Stimulated activated CD4-positive, alpha-beta T cell treated with anti-CD3 and anti-CD28 coated beads, Interleukin-1b, Interleukin-23, amount 100 ng/mL, for 1 hour (primary cell): ENCODE measurements at places on chromosomes 7 and 10.

DNA sequence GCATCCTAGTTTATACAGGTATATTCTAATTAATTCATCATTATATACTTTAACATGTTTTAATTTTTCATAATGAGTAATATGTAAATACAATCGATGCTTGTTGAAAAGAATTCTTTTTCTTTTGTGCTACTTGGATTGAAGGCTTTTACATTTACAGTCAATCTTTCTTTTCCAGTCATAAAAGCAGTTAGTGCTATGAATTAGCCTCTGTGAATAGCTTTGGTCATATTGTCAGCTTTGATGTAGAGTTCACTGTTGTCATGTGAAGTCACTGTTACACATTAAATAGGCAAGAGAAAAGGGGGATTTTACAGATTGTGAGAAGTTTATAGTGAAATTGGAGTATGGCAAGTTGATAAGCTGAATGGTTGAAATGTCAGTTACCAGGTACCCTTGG is 103.3 kb upstream of the FAM133B start:
- no peak for DNase-seq

GRCh38 chr10:1526436-1527055 is 210.8 kb downstream of the ADARB2 start:
- DNase-seq = no peak

GRCh38 chr7:72754312-72754711 is 73.7 kb downstream of the TYW1B start:
- DNase-seq = no peak

GRCh38 chr10:47035819-47036337 is 124.7 kb downstream of the PTPN20 start:
- no peak for DNase-seq

DNA sequence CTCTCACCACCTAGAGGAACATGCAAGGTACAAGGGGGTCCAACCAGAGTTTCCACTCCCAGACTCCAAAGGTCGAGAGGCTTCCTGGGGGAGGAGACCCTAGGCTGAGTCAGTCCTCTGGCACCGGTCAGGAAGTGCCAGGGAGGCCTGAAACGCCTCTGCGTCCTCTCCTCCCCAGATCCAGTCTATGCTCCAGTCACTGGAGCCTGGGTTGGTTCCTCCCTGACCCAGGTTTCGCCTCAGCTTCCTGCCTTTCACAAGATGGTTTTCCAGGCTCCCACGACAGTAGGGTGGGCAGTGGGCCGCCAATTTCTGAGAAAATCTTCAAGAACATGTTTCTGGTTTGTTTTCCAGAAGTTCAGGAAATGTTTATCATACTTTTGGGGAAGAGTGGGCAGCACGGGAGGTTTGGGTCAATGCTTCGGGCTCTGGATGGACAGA is 30.0 kb downstream of the DUSP5 start:
- no peak for DNase-seq

DNA sequence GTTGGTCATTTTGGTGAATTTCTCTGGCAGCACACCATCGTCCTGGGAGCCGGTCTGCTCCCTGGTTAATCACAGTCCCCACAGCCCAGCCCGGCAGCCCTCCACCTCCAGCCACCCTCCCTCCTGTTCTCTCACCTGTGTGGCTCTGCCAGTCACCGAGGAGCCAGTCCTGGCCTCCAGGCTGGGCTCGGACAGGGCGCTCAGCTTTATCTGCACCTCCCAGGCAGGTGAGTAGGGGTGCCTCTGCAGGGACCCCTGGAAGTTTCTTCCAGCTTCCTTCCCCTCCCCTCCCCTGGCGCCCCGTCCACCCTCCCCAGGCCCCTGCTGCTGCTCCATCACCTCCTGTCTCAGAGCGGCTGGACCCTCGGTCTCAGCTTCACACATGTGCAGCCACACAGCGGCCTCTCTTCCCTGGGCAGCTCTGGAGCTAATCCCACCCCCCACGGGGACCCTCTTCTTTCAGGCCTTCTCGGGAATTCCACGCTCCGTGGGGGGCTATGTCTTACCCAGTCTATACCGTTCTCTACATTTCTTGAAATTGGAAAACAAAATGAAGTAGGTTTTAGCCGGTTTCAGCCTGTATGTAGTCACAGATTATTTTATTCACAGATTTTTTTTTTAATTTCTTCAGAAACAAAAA is 213.9 kb upstream of the PPP2R2D start:
- DNase-seq = no peak

GRCh38 chr10:127441350-127442219 is 107.5 kb upstream of the NPS start:
- DNase-seq = no peak

DNA sequence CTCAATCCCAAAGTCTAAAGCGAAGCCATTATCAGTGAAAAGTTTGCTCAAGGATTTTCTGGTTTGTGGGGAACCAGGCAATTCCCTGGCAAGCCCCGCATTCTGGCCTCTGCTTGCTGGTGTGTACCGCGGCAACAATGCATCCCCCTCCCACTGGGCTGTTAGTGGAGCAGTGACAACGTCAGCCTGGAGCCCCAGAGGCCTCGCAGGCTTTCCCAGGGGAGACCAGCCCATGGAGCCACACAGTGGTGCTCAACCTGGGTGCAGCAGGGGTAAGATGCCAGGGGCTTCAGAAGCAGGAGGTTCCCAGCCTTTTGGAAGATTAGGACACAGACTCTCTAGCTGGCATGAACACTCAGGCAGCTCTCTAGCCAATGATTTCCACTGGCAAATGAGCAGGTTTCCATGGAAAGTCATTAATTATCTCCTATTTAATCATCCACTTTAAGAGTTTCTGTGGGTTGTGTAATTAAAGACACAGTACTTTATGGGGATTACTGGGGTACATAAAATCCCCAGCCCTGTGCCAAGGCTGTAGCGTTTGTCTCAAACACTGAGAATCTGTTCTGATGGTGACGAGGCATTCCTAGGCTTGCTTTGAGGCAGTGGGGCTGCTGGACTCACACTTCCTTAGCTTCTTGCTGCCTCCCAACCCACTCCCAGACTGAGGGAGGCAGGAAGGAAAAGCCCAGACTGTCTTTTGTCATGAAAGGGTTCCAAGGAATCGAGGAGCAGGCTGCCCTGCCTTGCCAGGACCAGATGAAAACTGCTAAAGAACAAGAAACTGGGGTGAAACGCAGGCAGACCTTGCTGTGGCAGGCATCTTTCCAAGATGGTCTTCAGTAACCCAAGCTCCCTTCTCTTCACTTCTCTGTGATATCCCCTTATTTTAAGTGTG is 411.9 kb upstream of the SHH start:
- DNase-seq = no peak

DNA sequence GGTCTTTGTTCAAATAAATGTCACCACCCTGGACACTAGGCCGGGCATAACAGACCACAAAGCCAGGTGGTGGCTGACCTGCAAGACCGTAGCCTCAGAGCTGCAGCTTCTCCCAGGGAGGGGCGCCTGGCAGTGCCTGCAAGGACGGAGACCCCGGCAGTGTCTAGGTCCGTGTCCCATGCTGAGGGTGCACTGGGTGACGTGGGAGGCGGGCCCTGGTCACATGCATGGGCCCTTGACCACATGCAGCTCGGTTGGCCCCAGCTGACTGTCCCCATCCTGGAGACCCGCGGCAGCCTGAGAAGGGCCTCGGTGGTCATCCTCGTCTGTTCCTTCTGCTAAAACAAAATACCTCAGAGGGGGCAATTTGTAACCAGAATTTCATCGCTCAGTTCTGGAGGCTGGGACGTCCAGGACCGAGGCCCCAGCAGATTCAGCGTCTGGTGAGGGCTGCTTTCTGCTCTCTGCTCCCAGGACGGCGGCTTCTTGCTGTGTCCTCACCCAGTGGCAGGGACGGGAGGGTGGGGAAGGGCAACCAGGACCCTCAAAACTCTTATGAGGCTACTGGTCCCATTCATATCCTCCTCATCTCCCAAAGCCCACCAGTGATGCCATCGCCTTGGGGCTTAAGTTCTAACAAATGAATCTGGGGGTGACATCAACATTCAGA is 36.8 kb downstream of the PWWP2B start:
- DNase-seq = no peak

GRCh38 chr10:2303169-2303568 is 565.8 kb upstream of the ADARB2 start:
- DNase-seq = no peak

DNA sequence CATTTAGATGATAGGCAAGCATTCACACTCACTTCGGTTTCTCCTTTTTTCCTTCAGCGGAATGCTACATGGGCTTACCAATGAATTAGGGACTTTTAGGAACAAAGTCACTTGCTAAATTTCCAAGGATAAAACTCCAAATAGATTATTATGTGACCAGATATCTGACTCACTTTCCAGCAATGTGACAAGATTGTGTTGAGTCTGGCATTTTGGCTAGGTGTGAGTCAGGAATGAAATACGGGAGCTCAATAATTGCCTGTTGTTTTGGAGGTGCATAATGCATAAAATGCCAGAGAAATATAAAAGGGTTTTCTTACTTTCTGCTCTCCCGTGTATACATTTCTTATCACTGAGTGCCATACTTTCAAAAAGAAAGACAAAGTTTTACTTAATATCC is 721.1 kb downstream of the KCNMA1 start:
- no peak for DNase-seq

DNA sequence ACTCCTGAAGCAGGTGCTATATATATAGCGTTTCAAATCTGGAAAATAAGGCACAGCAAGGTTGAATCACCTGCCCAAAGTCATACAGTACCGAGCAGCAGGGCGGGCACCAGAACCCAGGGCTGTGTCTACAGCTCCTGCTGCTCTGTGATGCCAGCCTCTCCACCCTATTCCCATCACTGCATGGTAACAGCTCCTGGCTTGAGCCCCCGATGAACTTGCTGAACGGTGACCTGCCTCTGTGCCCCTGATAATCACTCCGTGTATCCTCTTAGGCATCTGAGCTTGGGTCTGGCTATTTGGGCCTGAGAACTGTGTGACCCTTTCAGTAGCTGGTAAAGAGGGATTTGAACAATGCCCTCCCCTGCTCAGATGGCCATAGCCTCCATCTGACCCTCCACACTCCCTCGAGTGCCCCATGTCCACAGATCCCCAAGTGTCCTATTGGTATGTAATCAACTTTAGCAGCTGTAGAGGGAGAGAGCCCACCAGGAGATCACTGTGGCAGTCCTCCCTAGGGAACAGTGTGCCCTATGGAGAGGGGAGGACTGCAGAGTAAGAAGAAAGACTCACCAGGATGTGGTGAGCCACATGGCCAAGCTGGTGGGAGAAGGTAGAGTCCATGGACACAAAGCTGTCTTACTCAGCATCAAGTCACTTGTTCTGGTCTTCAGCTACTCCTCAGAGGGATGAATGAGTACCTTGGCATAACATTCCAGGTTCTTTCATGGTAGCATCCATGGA is 1.1 kb upstream of the ARHGAP22 start:
- DNase-seq = no peak

GRCh38 chr10:100972115-100972903 is 3.0 kb downstream of the SEMA4G start:
- no peak for DNase-seq

- DNase-seq = no peak
These were observed 93.3 kb downstream of the CUL2 start for GRCh38 chr10:34996843-34997242.

- DNase-seq = no peak
These were observed 35.7 kb upstream of the CREB5 start for GRCh38 chr7:28376634-28377033.

DNA sequence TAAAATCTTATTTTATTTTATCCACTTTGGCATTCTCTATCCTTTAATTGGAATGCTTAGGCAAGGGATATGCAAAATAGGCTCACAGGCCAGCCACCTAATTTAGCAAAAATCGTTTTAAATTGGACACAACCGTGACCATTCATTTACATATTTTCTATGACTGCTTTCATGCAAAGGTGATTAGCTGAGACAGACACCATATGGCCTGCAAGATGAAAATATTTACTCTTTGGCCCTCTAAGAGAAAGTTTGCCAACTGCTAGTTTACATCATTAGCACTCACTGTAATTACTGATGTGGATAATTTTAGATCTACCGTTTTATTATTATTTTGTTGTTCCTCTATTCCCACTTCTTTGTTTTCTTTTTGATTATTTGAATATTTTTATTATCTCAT is 375.5 kb upstream of the LRRTM3 start:
- DNase-seq = no peak

DNA sequence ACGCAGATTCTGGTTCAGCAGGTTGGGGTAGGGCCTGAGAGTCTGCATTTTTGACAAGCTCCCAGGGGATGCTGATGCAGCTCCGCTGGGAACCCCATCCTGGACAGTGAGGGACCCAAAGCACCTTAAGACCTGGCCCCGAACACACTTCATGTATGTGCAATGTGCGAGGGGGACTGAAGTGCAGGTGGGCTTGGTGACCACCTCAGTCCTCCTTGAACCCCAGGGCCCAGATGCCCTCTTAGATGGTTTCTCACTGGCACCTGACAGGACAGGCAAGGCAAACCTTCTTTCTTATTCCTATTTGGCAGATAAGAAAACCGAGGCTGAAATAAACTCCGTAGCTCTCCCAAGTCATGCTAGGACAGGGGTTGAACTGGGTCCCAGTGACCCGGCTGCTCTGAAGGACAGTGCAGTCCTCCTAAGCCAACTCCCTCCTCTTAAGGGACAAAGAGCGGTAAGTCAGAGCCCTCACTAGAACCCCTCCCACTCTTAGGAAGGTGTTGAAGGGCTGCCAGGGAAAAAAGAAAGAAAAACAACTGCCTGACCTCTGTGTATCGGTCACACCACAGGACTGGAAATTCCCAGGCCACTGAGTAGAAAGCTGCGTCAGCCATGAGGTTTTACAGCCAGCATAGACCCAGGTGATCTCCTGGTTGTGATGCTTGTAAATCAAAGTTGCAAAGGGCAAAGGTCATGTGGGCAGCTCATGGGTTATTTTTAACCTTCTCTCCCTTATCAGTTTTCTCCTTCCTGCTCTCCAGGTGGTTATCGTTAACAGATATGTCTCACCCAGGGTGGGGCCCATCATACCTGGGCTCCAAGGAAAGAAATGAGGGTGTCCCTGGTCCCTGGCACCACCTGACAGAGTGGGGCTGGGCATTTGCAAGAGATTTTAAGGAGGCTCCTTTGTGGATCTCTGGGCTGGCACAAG is 90.9 kb upstream of the SMNDC1 start:
- DNase-seq = no peak

DNA sequence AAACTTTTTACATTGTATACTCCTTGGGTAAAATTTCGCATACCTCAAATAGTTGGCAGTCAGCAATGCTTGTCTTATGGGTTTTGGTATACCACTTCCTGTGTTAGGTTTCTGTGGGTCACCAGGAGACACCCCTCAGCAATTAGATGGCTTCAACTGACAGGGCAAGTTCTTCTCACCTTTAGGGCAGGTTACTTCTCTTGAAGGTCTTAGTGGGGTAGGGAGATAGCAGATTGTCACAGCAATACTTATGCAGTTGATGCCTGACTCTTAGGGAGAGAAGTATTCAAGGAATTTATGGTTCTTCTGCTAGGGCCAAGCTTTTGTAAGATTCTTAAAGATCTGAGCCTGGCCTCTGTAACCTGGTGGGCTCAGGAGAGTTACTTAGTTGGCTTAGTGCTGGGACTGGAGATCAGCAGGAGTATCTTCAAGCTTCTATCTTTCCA is 42.9 kb downstream of the MKLN1 start:
- DNase-seq = no peak
